Hindlimb muscle (tissue), 1 donor: ENCODE measurements at places on chromosomes 7 and 10.

DNA sequence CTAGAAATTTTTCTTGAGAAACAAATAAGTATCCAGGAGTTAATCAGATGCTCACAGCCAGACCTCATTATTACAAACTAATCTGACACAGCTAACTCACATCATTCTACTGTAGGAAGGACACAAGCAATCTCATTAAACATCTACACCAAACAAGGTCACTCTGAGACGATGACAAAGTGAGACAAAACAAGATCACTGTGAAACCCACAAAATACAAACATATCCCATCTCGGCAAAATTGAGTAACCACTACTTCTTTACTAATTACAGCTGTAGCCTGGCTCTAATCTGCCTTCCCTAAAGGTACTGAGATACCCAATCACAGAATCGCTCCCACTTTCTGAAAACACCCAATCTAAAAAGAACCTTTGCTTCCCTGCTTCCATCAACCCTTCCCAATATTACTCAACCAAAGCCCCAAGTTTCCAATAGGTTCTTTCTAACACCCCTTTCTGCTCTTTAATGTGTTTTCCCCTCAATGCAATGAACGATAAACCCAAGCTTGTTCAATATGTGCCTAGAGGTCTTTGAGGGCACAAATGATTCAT, 26.9 kb downstream of the CCDC6 start:
- no peak for DNase-seq

GRCh38 chr7:66497346-66497745, 131.3 kb upstream of the KCTD7 start:
- no peak for DNase-seq

GRCh38 chr7:55031075-55031474, 12.3 kb downstream of the EGFR start:
- DNase-seq: no peak

DNA sequence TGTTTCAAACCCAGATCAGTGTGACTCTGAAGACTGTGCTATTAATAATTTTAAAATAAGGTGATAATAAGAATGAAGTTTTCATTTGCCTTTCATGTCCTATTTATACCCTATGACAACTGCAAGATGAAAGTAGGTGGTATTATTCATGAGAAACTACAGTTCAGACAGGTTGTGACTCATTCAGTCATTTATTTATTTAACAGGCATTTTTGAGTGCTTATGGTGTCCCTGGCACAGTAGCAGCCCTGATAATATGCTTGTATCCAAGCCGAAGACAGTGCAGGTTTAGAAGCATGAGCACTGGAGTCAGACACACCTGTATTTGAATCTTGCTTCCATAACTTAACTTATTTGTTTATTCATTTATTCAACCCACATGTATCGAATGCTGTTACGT, 87.1 kb downstream of the FZD1 start:
- no peak for DNase-seq

DNA sequence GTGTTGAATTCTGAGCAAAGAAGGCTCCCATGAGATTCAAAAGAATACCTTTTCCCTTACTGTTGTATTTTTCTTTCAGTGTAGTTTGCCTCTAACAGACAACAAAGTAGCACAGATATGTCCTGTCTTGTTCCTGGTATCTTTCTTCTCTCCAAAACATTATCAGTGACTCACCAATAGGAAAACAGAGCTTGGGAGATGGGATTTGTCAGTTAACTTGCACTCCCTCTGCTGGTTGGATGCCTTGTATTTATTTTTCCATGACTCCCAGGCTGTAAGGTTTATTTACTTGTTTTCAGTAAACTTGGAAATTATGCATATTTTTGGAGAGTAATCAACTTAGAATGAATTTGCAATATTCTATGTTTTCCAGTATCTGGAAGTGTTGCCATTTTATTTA, 129.7 kb downstream of the SAMD9 start:
- DNase-seq: no peak

- no peak for DNase-seq
Observed at GRCh38 chr7:99666013-99666395, 13.8 kb downstream of the CYP3A5 start.

DNA sequence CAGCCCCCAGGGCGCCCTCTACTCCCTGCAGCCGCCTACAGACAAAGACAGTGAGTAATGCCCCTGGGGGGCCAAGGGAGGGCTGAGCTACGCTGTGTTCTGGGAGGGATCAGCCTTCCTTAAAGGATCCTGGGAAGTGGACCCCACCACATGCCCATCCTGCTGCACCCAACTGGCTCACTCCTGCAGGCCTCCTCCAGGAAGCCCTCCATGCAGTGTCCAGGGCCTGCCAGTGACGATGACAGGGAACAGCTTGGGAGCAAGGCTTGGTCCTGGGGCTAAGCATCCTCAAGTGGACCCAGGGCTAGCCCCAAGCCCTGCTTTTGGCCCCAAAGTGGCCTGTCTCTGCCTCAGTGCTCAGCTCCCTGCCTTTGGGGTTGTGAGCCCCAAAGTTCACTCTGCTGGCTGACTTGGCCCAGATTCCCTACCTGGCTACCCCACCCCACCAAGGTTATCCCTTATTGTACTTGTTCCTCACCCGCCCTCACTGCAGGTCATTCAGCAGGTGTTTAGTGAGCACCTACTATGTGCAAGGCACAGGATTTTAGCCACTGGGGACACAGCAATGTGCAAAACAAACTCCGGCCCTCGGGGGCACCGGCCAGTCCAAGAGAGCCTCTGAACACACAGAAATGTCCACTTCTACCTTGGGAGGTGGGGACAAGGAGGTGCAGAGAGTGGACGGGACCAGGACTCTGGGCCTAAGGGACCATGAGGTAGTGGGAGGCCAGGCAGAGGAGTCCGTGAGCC, 83.5 kb downstream of the MYL10 start:
- no peak for DNase-seq

DNA sequence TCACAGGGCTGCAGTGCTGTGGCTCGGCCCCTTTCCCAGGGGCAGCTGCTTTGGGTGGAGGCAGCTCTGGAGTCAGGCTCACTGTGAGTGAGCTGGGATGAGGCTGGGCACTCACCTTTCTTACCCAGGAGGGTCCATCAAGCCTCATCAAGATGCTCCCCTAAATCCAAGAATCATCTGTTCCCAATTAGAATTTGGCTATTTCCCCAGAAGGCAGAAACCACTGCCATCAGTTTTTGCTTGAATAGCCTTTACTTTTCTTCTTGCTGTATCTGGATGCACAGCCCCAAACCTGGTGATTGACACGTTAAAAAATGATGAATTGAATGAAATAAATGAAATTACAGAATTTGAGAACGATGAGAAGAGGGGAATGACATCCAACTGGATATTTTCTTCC, 74.3 kb upstream of the LYZL1 start:
- DNase-seq: no peak

GRCh38 chr7:156929789-156930539, 19.5 kb upstream of the NOM1 start:
- DNase-seq: no peak

DNA sequence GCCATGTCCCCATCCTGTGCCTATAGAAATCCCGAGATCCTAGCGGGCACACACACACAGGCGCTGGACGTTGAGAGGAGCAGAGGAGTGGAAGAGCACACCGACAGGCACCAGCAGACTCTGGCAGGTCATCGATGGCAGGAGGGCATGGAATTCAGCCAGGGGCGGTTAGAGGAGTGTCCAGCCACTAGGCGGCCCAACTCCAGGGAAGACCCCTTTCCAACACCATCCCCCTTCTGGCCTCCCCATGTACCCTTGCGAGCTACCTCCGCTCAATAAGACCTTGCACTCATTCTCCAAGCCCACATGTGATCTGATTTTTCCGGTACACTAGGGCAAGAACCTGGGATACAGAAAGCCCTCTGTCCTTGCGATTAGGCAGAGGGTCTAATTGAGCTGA, 356.0 kb upstream of the DPP6 start:
- no peak for DNase-seq

DNA sequence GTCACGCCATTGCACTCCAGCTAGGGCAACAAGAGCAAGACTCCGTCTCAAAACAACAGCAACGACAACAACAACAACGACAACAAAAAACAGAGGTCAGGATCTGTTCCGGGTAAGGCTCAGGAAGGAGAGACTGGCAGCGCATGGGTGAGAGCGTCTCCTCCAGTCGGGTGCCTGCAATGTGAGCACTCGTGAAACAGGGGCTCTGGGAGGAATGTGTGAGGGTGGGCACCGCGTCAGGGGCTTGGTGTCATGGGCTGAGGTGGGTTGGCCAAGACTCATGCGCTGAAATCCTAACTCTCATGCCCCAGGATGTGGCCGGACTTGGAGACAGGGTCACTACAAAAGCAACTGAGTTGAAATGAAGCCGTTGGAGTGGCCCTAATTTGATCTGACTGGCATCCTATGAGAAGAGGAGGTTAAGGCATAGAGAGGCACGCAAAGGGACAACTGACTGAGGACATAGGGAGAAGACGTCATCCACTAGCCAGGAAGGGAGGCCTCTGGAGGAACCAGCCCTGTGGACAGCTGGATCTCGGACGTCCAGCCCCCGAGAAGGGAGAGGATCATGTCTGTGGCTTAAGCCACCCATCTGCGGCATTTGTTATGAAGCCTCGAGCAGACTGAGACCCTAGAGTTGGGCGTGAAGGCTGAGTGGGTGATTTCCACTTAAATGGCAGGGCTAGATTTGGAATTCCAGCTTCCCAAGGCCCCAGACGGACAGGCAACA, 241.5 kb upstream of the PITRM1 start:
- DNase-seq: no peak

- no peak for DNase-seq
Observed at GRCh38 chr7:55996856-55997500, 32.6 kb downstream of the NIPSNAP2 start.

GRCh38 chr10:82256275-82256674, 381.3 kb downstream of the NRG3 start:
- no peak for DNase-seq

- no peak for DNase-seq
Observed at GRCh38 chr7:123539871-123540270, 5.5 kb upstream of the IQUB start.

- no peak for DNase-seq
Observed at GRCh38 chr10:15075421-15075820, 13.2 kb downstream of the ACBD7 start.

DNA sequence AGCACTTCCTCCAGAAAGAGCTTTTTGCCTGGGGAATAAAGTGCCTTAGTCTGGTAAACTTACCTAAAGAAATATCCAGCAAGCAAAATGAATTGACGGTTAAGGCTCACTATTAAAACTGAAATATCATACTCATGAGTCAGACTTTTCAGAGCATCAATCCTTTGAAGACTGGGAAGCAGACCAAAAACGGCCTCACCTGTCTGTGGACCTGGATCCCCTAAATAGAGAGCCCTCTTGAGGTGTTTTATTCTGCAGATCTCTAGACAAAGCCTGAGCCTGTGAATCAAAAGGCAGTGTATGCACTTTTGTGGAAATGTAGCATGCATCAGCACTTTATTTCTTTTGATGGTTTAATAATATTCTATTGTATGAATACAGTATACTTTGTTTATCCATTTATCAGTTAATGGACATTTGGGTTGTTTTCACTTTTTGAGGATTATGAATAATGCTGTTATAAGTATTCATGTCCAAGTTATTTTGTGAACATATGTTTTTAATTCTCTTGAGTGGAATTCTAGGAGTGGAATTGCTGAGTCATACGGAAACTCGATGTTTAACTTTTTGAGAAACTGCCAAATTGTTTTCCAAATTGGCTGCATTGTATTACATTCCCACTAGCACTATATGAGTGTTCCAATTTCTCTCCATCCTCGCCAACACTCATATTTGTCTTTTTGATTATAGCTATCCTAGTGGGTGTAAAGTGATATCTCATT, 449.0 kb upstream of the IGFBP3 start:
- peak; percentile 89 for DNase-seq

DNA sequence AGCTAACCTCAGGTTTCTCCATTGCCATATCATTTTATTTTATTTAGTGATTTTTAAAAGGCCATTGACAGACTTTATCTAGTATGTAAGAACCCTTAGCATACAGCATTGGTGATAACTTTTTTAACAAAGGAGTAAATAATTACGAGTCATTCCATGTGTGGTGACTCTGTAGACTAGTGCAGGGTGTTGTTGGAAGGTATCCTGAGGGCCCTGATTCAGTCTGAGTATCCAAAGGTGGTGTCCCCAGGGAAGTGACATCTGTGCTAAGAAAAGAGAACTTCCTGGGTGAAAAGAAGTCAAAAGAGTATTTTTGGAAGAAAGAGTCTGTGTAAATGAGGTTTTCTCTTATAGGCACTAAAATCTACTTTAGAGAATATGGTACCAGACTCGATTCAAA, 308.4 kb downstream of the C7orf25 start:
- DNase-seq: no peak

DNA sequence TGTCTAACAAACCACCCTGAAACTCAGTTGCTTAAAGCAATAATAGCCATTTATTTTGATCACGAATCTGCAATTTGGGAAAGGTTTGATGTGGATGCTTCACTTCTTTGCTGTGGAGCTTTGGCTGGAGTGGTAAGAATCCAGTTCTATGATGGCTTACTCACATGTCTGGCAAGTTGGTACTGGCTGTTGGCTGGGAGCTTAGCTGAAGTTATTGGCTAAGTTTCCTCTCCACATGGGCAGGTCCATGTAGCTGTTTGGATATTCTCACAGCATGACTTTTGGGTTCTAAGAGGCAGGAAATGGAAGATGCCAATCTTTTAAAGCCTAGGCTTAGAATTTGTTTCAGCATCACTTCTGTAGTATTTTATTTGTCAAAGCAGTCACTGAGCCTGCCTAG, 277.6 kb upstream of the NRP1 start:
- DNase-seq: no peak

DNA sequence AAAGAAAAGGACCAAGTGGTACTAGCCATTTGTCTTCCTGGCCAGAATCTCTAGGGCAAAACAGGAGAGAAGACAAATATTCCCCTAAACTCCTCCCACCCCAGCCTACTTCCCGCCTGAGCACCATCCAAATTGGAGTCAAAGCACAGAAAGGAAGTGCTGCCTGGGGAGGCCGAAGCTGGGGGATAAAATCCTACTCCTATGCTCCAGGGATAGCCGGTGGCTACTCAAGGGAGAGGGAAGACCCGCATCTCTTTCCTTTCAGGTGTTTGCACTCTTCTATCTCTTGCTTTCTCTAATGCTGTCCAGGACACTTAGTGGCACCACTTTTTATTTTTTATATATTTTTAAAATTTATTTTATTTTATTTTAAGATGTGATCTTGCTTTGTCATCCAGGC, 7.1 kb upstream of the DUSP5 start:
- no peak for DNase-seq

DNA sequence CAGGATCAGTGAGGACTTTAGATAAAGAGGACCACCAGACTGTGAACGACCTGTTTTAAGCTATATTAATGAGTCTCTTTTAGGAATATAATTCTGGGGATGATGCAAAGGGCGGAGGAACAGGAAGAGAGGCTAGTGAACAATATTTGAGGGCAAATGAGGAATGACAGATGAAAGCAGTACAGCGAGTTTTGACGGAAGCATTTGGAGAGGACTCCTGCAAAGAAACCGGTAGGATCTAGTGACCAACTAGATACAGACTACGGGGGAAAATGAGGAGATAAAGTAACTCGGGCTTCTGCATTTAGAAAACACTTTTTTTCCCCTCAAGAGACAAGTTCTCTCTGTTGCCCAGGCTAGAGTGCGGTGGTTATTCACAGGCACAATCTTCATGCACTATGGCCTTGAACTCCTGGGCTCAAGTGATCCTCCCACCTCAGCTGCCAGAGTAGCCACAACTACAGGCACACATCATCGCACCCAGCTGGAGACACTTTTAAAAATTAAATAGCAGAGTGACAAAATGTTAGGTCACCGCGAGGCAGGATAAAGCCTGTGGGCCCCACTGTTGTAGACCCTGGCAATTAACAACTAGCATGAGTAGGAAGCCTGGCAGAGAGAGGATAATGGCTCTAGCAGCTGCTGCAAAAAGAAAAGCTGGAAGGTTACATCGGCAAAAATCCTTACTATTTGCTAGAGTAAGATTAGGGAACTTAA, 143.2 kb downstream of the SRPK2 start:
- peak; percentile 69 for DNase-seq
